ENCODE measurements at places on chromosomes 5 and 9.

DNA sequence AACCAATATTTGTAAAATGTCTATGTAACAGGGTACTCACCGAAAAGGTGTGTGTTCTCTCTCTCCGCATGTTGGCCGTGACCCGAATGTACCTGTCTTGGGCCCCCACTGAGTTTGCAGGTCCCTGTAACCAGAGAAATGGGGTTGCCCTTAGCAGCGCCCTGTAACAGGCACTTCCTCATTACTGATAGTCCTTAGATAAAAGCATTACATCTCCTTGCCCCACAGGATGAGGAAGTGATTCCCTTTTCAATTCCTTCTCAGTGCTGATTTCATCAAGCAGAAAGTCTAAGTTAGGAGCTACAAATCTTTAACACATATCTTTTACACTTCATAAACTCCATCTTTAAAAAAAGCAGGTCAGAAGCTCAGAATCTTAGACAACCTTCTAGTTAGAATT is 15.2 kb upstream of the HMHB1 start:
- no peak for DNase-seq

DNA sequence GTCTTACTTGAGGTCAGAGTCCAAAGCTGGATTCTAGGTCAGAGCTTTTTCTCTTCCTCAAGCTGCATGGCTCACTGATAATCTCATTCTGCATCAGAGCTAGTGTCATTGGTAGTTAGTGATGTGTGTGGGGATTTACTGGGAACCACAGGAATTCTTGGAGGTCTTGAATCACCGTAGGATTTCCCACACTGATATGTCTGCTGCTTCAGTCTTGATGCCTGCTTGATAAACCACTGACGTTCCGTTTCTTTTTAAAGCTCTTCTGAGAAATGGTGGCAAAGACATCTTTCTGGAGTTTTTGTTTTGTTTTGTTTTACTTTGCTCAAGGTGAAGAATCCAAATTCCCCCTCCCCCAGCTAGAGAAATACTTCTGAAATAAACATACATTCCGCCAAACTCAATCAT is 1.2 kb upstream of the GARIN3 start:
- DNase-seq = peak; percentile 41

GRCh38 chr9:70947511-70947910 is 173.9 kb downstream of the TRPM3 start:
- DNase-seq = no peak

DNA sequence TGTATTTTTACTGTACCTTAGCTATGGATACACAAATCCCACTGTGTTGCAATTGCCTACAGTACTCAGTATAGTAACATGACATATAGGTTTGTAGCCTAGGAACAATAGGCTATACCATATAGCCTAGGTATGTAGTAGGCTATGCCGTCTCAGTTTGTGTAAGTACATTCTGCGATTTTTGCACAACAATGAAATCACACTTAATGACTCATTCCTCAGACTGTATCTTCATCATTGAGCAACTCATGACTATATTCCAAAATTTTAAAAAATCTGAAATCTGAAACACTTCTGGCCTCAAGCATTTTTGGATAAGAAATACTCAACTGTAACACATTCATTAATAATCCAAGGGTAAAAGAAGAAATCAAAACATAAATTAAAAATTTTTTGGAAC is 666.8 kb upstream of the GRAMD2B start:
- no peak for DNase-seq

DNA sequence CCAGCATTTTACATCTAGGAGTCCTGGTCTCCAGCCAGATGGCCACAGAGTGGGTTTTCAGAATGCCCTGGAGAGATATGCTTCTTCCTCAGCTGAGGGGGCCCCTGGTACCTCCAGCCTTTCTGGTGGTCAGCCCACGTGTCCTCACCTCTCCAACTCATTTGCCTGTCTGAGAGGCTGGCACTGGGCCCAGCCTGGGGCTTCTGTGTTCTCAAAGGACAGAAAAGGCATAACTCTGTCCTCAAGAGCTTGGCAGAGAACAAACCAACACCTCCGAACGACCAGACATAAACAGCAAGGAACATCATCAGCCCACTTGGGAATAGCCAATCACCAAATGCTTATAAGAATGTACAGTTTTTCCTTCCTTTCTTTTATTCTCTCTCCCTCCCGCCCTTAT is 17.1 kb downstream of the ENG start:
- DNase-seq = no peak

- no peak for DNase-seq
Observed at GRCh38 chr5:40514976-40515375, 164.7 kb upstream of the PTGER4 start.

GRCh38 chr5:99247346-99247745 is 318.5 kb upstream of the CHD1 start:
- DNase-seq = no peak

DNA sequence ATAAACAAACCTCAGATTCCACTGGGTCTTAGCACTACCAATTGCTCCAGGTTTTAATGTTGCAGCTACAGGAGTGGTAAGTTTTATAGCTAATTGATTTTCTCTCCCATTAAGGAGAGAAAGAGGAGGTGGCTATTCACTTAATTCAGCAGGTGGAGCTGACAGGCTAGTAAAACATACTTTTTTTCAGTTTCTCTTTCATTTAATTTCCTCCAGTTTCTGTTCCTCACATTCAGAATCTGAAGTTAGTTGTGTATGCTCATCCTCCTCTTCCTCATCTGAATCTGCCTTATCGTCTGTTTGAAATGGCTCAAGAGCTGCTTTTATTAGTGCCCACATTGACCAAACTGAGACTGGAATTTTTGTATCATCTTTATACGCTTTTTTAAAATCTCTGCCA is 98.0 kb downstream of the PLPPR1 start:
- DNase-seq = no peak

DNA sequence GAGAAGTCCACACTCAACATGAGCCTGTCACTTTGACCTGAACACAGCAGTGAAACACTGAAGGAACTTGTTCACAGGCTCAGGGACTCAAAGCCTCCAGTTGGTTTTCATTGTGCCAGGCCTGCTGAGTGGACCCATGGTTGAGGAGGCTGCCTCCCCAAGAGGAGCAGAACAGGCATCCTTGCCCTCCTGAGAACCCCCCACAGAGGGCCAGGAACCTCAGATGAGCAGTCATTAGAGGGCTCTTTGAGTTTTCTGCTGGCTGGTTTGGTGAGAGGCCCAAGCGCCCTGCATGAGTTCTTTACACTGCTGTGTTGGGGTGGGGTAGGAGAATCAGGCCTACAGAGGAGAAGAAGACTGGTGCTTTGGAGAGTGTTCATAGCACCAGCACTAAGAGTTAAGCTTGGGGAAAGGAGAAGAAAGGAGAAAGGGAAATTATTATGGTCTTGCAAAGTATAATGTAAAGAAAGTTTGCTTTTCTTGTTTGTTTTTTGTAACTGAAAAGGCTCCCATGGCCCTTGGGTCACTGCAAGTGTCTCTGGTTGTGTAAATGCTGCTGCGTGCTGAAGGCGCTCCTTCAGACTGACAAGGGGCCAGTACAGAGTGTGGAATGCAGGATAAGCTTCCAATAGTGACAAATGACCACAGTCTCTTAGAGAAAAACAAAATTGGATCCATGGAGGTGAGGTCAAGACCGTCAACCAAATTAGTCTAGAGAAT is 100.2 kb downstream of the PDE8B start:
- no peak for DNase-seq

DNA sequence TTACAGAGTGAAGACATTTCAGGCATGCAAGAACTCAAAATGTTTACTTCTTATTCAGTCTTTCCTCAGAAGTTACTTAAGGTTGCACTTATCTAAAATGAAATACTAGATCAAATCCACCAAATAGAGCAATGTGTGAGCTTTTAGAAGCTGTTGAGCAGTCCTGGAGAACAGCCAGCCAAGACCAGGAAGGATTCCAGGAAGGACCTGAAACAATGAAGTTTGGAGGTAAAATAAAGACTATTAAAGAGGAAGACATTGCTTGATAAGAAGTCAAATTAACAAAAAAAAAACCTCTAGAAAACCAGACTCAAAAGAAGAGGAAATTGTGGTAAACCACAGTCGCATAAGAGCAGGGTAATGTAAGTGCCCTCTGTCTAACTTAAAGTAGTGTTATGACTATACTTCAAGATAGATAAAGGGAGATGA is 156.2 kb upstream of the S1PR3 start:
- peak; percentile 12 for DNase-seq

DNA sequence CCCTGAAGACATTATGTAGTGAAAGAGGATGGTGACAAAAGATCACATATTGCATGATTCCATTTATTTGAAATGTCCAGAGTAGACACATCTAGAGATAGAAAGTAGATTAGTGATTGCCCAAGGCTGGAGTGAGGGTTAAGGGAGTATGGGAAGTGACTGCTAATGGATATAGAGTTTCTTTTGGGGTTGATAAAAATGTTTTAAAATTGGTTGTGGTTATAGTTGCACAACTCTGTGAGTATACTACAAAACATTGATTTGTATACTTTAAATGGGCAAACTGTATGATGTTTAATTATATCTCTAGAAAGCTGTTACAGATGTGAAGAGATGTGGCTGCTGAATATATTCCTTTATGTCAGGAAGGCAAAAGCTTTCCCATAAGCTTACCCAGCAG is 202.8 kb downstream of the CCDC171 start:
- DNase-seq = no peak

DNA sequence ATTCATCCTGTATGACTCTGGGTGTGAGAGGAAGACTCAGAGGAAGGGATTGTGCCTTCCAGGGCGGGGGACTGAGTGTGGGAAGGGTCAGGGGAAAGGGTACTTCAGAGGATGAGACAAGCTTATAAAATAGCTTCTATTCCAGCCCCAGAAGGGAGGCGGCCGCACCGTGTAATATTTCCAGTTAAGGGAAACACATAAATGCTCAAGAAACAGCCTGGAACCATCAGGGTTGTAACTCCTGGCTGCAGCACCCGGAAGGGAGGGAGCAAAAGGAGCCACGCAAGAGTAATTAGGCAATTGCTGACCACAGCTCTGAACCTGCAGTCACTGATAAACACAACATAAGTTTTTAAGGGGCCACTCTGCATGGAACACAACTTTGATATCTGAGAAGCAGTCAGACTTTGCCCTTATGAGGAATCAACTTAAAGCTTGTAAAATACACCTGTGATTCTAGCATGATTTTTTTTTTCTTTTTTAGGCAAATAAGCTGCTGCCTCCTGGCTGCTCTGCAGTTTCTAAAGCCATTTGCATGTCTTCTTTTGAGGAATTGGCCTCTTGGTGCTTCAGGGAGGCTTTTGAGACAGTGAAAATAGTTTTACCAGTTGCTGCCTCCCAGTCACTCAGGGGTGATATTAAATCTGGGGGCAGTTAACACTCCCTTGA is 382.7 kb downstream of the ENC1 start:
- DNase-seq = no peak

DNA sequence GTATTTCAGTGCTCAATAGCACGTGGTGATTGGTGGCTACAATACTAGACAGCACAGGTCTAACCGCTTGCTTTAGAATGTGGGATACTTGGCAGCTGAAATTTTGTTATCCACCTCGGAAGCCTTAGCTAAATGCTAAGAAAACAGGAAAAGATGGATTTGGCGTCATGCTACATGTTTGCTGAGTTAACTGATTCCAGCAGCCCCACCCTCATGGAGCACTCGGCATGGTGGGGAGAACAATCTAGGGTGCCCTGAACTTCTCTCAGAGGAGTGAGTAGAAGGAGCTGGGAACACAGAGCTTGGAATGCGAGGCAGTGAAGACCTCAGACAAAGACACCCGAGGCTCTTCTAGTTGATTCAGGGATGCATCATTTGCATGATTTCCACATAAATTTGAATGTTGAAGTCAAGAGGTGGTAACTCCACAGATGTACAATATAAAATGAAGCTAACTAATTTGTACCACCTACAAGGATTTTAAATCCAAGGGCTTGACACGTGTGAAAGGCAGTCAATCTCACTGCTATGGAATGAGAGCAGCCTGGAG is 145.1 kb upstream of the FSTL4 start:
- DNase-seq = no peak

- DNase-seq = no peak
Observed at GRCh38 chr5:120365656-120366446, 98.2 kb upstream of the PRR16 start.

DNA sequence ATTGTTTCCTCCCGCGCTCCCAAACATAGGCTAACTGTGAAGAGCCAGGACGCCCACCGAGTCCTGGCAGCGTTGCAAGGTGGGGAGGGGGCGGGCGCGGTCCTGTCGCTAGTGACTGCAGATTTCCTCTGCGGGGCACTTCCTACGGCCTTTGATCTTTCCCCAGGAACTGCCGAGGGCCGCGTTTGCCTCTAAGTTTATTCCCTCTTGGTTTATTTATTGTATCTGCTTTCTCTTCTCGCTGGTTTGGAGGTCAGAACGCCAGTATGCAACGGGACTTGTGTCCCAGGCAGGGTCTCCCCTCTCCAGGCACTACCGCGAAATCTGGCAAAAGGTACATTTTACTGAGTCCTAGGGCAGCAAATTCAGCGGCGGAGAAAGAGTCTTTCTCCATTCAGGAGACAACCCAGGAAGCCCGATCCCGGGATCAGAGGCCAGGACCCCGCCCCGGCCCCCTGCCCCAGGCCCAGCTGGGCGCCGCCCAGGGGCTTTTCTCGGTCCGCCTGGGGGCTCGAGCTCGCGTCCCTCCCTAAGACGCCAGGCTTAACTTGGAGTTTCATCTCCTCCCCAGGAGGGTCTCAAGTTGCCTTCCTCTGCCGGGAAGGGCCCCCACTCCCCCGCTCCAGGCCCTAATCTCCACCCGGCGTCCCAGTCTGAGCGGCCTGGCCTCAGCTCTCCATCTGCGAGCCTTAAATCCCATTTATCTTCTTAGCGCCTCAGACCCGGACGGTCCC is 884 bp upstream of the EGFLAM start:
- DNase-seq = no peak

GRCh38 chr9:12538842-12539579 is 154.2 kb upstream of the TYRP1 start:
- DNase-seq = no peak

GRCh38 chr5:108341866-108342265 is 40.0 kb downstream of the FBXL17 start:
- no peak for DNase-seq

DNA sequence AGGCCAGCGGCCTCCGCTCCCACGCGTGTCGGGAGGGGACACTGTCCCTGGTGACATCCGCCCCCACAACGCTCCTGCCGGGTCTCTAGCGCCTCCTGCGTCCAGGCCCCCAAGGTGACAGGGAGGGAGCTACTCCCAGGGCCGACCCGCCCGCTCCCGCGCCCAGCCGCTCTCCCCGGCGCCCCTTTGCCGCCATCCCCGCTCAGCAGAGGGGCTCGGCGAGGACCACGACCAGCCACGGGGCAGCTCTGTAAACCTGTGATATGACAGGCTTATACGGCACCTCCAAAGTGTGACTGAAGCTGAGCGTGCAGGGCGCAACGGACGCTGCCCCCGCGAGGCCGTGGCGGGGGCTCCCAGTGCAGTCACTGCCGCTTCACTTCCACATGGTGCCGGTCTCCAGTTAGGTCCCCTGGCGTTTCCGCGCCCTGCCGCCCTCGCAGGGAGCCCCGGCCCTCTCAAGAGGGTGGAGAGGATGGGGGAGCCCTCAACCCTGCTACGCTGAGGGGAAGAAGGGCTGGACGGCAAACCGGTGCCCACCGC is 978 bp upstream of the ADCY2 start:
- no peak for DNase-seq

Data from activated CD8-positive, alpha-beta T cell treated with anti-CD3 and anti-CD28 coated beads for 36 hours (primary cell).